Inflammatory macrophage (primary cell): ENCODE measurements at places on chromosomes 13 and 19.
A peak's percentile ranks its signal among the peaks of the same experiment; 100 is the strongest.

DNA sequence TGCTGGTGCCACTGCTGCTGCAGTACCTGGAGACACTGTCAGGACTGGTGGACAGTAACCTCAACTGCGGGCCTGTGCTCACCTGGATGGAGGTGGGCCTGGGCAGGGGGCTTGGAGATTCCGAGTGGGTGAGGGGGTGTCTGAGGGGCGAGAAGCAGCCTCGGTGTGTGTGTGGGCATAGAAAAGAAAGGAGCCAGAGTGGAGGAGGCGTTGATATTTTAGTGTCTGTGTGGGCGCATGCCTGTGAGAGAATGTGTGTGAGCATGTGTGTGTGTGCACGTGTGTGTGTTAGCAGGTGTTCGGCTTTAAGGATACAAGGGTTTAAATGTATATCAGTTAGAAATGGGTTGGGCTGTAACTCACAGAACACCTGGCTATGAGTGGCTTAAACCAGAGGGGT is 3.7 kb downstream of the ARHGAP33 start:
- no peak for DNase-seq

DNA sequence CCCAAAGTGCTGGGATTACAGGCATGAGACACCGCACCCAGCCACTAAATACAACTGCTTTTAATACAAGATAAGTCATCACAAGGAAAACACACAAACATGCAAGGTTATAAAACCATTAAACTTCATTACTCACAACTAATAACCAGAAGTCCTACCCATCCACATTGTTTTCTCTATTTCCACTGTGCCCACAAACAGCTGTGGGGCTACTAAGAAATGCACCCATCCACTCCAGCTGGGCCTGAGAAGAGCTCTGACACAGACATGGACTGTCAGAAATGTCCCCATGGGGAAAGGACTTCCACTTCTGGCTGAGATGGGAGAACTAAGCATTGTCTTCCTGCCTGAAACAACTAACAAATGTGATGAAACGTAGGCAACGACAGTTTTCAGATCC is 17.2 kb downstream of the SAFB2 start:
- no peak for DNase-seq

DNA sequence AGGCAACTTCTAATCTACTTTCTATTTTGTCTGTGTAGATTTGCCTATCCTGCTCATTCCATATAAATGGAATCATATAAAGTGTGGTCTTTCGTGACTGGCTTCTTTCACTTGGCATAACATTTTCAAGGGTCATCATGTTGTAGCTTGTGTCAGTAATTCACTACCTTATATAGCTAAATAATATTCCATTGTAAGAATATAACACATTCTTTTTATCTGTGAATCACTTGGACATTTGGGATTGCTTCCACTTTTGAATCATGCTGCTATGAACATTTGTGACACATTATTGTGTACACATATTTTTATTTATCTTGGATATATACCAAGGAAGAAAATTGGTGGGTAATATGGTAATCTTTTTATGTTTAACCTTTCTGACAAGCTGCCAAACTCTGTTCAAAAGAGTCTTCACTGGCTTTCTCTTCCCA is 89.0 kb upstream of the CSNK1A1L start:
- DNase-seq = no peak

DNA sequence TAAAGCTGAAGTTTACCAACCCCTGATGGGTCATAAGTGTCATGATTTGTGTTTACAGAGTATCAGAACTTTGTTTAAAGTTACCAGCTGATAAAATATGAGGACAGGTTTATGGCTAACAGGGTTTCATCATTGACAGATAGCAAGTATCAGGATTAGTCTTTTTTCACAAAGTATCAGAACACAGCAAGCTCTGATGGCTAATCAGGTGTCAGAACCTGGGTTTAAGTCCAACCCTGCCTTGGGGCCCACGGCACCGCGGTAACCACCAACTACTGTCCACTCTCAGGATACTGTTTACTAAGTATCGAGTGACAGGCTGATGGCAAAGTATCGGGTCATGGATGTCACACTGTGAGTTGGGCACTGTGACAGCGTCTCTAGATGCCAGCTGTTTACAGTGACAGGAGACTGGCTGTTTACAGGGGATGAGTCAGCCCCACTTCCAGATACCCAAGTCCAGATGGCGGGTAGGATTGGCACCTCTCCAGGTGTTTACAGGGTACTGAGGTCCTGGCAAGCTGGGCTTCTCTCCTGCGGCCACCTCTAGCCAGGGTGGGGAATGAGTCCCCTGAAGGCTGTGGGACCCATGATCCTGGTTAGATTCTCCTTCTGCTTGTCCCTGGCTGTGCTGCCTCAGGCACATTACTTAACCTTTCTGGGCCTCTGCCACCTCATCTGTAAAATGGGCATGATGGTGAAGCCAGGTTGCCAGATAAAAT is 21.8 kb downstream of the ARRDC2 start:
- no peak for DNase-seq

DNA sequence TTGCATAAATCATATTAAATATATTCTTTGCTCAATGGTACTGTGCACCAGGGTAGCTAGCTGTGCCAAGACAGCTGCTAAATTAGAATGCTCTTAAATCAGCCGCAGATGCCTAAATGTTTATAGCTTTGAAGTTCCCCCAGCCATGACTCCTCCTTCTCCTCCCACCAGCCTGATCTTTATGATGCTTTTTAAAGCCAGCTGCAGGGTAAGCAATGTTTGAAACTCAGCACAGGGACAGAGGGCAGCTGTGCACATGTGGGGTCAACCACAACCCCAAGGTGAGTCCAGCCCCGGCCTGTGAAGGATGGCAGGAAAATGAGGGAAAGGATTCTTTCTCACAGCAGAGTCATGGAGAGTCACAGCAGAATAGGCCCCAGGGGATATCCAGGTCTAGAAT is 635.7 kb downstream of the UQCRFS1 start:
- DNase-seq = no peak

GRCh38 chr19:36115453-36116343 is at the start of gene TBCB:
TBCB (plus strand) TSS chr19:36115468; CDS start chr19:36115561, 93 bp downstream.
- DNase-seq = no peak

- no peak for DNase-seq
Measured at GRCh38 chr19:14086098-14086497, 515 bp upstream of the C19orf67 start.

GRCh38 chr13:78576261-78576660 is 27.1 kb downstream of the POU4F1 start:
- peak; percentile 41 for DNase-seq

DNA sequence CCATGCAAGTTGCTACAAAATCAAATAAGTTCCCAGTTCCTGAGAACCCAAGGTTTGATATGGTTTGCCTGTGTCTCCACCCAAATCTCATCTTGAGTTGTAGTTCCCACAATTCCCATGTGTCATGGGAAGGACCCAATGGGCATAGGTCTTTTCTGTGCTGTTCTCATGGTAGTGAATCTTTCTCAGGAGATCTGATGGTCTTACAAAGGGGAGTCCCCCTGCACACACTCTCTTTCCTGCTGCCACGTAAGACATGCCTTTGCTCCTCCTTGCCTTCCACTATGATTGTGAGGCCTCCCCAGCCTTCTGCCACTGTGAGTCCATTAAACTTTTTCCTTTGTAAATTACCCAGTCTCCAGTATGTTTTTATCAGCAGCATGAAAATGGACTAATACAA is 28.5 kb upstream of the TSHZ3 start:
- no peak for DNase-seq

GRCh38 chr13:45021250-45021649 is 31.9 kb downstream of the GPALPP1 start:
- DNase-seq = no peak

GRCh38 chr13:113537205-113537604 is 46.7 kb upstream of the DCUN1D2 start:
- DNase-seq = no peak

DNA sequence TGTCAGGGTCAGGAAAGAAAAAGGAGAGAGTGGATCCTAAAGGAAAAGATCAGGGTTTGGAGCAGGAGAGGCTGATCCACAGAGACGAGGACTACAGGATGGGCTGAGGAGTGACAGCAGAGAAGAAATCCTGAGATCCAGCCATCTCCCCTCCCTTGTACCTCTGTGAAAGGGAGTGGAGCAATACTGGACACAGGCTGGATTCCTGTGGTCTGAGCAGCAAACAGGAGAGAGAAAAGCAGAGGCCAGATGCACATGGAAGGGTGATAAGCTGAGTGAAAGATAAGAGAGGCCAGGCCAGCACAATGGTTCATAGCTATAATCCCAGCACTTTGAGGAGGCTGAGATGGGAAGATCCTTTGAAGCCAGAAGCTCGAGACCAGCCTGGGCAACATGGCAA is 472.1 kb upstream of the TSHZ3 start:
- no peak for DNase-seq

GRCh38 chr19:41606215-41606837 is 20.5 kb downstream of the CEACAM4 start:
- no peak for DNase-seq

DNA sequence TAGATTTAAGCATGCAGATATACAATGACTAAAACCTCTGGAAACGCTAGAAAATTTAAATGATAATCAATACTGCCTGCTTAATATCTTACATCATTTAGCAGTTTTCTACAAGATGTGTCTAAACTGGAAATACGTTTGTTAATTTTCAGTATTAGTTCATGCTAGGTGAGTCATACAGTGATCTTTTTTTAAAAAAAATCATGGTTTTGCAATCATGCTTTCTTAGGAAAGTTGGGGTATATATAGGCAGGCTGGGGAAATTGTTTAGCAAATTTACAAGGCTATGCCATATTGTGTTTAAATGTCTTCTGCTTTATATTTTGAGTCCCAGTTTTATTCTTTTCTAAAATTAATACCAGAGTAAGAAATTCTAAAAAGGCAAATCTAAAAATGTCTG is 245.4 kb upstream of the SPRY2 start:
- DNase-seq = peak; percentile 45

DNA sequence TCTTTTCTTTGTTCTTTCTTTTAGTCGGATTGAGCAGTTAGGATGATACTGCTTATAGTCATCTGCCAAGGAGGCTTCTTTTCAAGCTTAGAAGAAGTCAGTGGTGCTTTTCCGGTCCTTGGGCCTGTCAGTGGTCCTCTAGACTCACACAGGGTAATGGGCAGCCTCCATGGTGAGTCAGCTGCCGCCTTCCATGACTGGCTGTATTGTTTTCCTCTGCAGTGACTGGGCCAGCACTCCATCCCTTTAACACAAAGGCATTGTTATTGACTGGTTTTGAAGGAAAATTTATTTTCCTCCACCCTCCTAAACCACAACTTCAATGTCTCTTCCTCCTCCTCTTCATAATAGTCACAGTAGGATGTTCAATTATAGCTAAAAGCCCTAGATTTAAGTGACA is 47.1 kb upstream of the CNMD start:
- DNase-seq = no peak

GRCh38 chr13:54185101-54185500 is 1156.5 kb downstream of the OLFM4 start:
- no peak for DNase-seq

DNA sequence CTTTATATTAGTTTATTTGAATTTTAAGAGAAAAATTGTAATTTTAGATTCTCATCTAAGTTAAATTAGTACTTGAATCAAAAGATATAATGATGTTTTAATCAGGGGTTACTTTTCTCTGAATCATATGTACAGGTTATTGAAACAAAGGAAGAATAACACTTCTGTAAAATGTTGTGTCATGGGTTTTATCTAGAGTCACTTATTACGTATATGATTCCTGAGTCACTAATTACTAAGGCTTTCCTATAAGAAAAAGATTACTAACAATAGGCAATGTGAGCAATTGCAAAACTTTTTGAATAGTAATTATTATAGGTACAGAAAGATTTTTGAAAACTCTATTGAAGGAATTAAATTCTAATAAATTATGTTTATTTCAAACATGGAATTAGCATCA is 99.2 kb upstream of the KLF5 start:
- no peak for DNase-seq

- DNase-seq = peak; percentile 34
Measured at GRCh38 chr19:49355909-49356353, 6.3 kb downstream of the TEAD2 start.

- DNase-seq = no peak
Measured at GRCh38 chr13:84405286-84405685, 523.0 kb upstream of the SLITRK1 start.

GRCh38 chr13:91576590-91576989 is 178.2 kb downstream of the GPC5 start:
- no peak for DNase-seq

- DNase-seq = no peak
Measured at GRCh38 chr13:100904293-100904976, 229.8 kb upstream of the TMTC4 start.

DNA sequence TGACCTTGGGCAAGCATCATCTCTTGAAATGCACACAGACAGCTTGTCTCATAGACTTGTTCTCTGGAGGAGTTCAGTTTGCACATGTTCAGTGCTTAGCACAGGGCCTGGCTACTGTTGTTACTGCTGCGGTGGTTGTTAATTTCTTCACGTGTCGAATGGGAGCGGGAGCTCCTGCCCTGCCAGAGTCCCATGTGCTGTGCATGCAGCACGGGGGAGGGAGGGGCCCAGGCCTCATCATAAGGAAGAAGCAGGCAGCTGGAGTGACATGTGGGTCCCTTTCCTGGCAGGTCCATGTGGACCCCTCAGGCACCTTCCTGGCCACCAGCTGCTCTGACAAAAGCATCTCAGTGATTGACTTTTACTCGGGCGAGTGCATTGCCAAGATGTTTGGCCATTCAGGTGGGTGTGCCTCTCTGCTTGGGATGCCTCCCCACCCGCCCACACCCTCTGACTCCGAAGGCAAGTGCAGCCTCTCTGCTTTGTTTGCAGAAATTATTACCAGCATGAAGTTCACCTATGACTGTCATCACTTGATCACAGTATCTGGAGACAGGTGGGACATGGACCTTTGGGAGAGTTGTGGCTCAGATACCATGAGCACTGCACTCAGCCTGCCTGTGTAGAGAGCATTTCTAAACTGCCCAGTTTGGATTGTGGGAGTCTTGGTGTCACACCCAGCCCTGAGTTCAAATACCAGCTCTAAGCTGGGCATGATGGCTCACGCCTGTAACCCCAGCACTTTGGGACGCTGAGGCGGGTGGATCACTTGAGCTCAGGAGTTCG is 19.8 kb upstream of the OVOL3 start:
- DNase-seq = no peak

GRCh38 chr19:51096473-51097165 is 11.6 kb downstream of the CTU1 start:
- peak; percentile 16 for DNase-seq

DNA sequence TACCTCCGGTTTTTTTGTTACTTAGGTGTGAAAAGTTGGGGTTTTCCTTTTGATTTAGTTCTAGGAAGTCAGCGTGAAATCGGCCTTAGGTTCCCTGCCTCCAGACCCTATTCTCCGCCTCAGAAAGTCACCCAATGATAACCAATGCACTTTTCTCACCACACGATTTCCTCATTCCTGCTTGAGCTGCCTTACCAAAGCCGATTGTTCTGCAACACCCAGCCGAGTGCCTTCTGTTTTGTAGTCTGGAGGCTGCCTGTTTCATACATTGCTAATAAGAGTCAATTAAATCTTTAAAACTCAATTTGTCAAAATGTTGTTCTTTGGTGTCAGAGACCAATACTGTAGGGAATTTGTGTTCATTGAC is 39.7 kb downstream of the GJA3 start:
- DNase-seq = peak; percentile 51

GRCh38 chr13:113452466-113452865 is 822 bp downstream of the ADPRHL1 start:
- no peak for DNase-seq

- no peak for DNase-seq
Measured at GRCh38 chr19:13997631-13997962, 8.5 kb downstream of the RFX1 start.
